ENCODE measurements at places on chromosomes 1 and 21.
A peak's percentile ranks its signal among the peaks of the same experiment; 100 is the strongest.

GRCh38 chr21:46082713-46082962 is 15.3 kb upstream of the COL6A2 start:
- DNase-seq: no peak

- DNase-seq: peak; percentile 17
Measured at GRCh38 chr1:245768596-245768995, 613.8 kb downstream of the KIF26B start.

- DNase-seq: no peak
Measured at GRCh38 chr21:42401820-42402251, 1.9 kb upstream of the UBASH3A start.

GRCh38 chr1:248816042-248816851 is 9.5 kb downstream of the SH3BP5L start:
- no peak for DNase-seq

DNA sequence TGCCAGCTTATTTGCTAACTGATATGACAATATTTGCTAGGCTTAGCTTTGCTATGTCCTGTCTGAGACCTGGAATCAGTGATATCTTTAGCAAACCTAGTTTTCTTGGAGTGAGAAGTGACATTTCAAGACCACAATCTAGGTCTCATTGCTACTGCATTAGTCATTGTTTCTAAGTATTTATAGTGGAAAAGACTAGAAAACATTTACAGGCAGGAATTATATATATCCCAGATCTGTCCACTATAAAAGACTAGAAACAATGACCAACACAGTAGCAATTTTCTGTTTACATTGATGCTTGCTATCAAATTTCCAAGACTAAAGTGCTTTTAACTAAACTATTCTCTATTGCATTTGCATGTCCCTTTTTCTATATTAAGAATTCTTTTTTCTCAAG is 5.0 kb upstream of the RGS18 start:
- DNase-seq: no peak

GRCh38 chr21:41168391-41169257 is 664 bp downstream of the BACE2 start:
- peak; percentile 62 for DNase-seq

DNA sequence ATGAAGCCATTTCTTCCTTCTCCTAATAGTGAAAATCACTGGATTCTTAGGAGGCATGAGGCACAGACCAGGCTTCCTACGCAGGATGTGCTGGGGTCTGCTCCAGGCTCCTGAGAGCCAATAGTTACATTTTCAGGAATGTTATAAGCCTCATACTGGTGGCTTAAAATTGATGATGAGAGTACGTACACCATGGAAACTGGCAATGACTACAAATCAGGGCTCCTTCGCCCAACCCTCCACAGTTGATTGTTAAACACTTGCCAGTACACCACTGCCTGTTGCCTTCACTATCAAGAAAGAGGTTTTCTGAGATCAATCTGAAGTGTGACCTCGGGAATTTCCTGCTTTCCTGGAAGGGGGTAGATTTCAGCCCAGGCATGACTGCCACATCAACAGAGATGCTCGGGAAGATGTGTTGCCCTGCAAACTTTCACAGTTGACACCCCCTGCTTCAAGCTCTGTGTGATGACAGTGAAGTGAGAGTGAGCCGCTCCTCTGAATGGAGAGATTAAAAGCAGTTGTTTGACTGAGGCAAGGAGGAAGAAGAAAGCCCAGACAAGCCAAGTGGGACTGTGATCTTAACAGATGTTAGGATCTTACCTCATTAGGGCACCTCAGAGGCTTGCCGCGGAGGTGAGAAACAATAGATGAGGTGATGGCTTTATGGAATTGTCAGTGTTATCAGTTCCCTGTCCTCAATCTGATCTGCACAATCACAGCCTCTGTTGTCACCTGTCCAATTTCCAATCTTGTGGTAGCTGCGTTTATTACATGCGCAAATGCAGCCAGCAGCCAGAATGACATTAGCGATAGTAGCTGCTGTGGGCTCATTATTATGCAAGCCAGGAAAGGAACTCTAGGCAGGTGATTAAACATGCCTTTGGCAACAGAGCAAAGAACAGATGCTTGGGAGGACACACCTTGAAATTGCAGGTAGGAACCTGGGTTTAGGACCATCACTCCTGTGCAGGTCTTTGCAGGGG is 277.3 kb downstream of the KAZN start:
- no peak for DNase-seq

GRCh38 chr21:27388825-27389224 is 421.9 kb upstream of the ADAMTS5 start:
- no peak for DNase-seq

DNA sequence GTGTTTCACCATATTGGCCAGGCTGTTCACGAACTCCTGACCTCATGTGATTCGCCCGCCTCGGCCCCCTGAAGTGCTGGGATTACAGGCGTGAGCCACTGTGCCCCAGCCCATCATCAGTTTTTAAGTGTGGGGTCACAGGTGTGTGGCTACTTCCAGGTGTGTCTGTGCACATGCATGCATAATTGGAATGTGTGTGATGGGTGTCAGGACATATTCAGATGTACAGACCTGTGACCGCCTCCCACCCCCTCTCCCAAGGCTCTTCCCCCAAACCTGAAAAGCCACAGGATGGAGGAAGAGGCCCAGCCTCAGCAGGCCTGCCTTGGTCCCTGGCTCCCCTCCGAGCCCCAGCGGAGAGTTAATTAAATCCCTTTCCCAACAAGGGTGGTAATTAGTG is 37.3 kb upstream of the CSF3R start:
- no peak for DNase-seq

GRCh38 chr1:91683598-91683951 is 182.9 kb downstream of the CDC7 start:
- no peak for DNase-seq

- peak; percentile 67 for DNase-seq
Measured at GRCh38 chr1:180482425-180483275, 19.7 kb downstream of the ACBD6 start.

DNA sequence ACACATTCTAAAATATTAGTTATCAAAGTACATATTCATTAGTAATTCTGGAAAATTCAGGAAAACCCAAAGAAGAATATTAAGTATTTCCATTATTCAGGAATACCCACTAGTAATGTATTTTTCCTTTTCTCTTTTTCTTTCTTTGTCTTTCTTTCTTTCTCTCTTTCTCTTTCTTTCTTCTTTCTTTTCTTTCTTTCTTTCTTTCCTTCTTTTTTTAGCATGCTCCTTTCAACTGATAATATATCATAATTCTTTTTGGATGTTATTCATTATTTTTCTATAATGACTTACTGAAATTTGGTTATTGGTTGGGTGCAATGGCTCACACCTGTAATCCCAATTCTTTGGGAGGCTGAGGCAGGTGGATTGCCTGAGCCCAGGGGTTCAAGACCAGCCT is 175.6 kb upstream of the RAB4A start:
- DNase-seq: no peak

- peak; percentile 81 for DNase-seq
Measured at GRCh38 chr1:28456078-28456477, 49.8 kb upstream of the RCC1 start.

DNA sequence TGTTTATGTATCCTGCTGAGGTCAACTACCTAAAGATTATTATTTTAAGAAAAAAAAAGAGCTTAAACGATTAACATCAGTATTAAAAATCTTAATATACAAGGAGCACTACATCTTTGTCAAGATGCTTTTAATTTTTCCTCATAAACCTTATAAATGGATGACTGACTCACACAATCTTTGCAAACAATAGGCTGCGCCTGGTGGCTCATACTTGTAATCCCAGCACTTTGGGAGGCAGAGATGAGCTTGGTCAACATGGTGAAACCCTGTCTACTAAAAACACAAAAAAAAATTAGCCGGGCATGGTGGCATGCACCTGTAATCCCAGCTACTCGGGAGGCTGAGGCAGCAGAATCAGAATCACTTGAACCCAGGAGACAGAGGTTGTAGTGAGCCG is 1.7 kb downstream of the KHDC4 start:
- peak; percentile 42 for DNase-seq

- DNase-seq: no peak
Measured at GRCh38 chr1:246292571-246292970, 214.5 kb downstream of the SMYD3 start.

DNA sequence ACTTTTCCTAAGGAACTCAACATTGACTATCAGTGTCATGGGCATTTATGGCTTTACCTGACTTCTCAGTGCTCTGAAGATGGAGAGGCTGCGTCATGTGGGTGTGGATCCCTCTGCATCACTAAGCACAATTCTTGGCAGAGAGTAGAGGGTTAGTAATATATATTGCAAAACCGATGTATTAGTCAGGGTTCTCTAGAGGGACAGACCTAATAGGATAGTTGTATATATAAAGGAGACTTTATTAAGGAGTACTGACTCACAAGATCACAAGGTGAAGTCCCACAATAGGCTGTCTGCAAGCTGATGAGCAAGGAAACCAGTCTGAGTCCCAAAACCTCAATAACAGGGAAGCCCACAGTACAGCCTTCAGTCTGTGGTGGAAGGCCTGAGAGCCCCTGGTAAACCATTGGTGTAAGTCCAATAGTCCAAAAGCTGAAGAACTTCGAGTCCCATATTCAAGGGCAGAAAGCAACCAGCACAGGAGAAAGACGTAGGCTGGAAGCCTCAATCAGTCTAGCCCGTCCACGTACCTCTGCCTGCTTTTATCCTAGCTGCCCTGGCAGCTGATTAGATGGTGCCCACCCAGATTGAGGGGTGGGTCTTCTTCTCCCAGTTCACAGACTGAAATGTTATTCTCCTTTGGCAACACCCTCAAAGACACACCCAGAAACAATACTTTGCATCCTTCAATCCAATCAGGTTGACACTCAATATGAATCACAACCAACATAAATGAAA is 159.7 kb upstream of the NRIP1 start:
- DNase-seq: peak; percentile 99

DNA sequence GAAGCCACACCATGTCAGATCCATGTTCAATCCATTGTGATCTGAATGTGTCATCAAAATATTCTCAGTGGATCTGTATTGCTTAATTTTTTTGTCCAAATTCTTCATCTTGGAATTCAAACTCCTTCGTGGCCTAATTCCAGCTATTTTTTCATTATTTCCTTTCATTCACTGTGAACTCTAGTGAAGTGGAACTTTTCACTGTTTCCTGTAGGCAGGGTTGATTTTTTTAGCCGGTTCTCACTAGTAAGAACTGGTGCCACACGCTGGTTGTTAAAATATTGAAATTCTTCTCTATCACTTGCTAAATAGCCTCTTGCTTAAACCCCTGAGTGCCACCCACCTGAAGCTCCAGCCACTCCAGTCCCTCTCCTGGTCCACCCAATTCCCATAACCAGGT is 7.6 kb upstream of the S100A11 start:
- DNase-seq: no peak

- peak; percentile 73 for DNase-seq
Measured at GRCh38 chr1:74463333-74463988, 49.0 kb downstream of the LRRC53 start.

- DNase-seq: peak; percentile 78
Measured at GRCh38 chr1:44881011-44881632, 38.1 kb upstream of the PTCH2 start.

DNA sequence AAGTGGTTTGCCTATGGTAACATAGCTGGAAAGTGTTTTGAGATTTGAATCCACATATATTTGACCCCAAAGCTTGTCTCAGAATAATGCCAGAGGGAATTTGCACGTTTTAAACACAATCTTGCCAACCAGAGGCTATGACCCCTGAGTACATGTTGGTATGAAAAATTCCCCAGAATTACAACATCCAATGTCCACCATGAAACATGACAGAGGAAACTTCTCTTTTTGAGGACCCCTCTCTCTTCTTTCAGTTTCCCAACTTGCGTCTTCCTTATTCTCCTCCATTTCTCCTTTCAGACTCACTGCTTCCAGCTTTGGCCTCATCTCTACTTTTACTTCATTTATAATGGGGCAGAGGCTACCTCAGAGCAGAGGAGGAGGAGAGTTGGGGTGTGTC is 5.5 kb upstream of the KCNJ9 start:
- no peak for DNase-seq

GRCh38 chr1:54565113-54565501 is 17.1 kb downstream of the ACOT11 start:
- no peak for DNase-seq

GRCh38 chr1:192277635-192278034 is 39.2 kb upstream of the RGS21 start:
- DNase-seq: no peak

- DNase-seq: peak; percentile 74
Measured at GRCh38 chr1:178869119-178869697, 1.7 kb downstream of the ANGPTL1 start.

GRCh38 chr21:39314143-39315027 is 953 bp upstream of the BRWD1 start:
- DNase-seq: peak; percentile 76

GRCh38 chr1:207938016-207938415 is 27.1 kb upstream of the CD34 start:
- peak; percentile 16 for DNase-seq

DNA sequence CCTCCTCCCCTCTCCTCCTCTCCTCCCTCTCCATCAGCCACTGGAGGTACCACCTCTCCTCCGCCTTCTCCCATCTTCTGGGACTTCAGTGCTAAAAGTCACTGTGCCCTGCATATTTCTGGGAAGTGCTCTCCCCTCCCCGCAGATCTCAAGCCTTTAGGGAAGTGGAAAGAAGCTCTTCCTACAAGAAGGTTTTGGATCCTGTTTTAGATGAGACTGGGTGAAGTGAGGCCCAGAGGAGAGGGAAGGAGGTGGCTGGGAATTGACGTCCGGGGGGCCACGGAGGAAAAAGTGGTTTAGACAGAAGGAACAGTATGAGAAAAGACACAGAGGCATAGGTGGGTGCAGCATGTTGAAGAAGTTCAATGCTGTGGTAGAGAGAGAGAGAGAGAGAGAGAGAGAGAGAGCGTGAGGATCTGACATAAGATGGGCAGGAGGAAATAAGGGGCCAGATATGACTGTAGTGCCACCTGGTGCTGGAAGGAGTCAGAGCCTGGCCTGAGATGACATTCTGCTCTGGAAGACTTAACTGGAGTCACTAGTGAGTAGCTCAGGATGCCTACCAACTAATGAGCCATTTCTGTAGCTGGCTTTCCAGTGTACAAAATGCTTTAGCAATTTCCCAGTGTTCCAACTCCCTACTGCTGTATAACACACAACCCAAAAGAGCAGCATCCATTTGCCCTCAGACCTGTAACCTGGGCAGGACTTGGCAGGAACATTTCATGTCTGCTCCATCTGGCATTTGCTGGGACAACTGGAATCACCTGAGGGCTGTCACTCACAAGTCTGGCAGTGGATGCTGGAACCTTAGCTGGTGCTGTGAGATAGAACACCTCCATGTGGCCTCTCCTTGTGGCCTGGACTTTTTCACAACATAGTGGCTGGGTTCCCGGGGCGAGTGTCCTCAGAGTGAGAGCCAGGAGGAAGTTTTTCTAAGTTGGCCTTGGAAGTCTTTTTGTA is 16.6 kb upstream of the ZSCAN20 start:
- DNase-seq: peak; percentile 93

DNA sequence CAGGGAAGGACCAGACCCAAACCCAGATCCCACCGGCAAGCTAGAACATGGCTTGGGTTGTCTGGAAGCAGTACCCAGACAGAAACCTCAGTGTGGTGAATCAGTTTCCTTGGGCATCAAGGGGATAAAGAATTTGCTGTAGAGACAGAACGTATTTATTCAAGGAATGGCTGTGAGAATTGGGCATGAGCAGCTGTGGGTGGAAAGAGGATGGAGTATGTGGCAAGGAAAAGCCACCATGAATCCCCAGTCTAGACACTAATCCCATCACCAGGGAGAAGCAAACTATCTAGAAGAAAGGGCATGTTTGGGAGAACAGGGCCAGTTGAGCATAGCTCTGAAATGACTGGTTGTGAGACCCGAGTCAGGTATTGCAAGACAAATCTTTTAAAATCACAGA is 109.2 kb downstream of the TOMM20 start:
- DNase-seq: no peak

Data from fibroblast of mammary gland (primary cell).